ENCODE measurements at places on chromosomes 1 and 21.

GRCh38 chr1:1602304-1602967 is 2.5 kb upstream of the FNDC10 start:
- DNase-seq, result no peak

DNA sequence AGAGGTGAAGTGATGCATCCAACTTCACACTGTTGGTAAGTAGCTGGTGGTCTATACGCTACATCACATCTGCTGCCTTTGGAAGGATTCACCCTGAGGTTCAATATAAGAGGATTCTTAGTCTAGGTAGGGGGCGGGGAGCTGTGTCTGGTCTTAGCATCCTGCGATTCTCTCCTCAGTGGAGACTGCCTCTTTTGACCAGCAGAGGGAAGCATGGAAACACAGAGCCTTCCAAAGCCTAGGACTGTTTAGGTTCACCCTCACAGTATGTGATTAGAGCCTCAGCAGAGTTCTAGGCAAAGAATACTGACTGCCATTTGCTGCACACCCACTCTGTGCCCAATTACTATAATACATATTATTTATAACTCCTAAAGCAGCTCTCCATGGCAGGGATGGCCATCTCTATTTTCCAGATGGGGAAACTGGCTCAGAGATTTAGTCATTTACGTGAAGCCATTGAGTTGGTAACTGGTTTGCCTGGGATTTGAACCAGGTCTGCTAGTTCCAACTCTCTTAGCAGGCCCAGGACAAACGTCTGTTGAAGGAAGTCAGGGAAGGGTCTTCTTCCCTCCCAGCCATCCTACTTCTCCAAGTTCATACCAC is 28.9 kb upstream of the EFCAB14 start:
- DNase-seq, result peak; percentile 38

- DNase-seq, result no peak
Measured at GRCh38 chr1:158732524-158732923, 12.0 kb upstream of the OR6K3 start.

DNA sequence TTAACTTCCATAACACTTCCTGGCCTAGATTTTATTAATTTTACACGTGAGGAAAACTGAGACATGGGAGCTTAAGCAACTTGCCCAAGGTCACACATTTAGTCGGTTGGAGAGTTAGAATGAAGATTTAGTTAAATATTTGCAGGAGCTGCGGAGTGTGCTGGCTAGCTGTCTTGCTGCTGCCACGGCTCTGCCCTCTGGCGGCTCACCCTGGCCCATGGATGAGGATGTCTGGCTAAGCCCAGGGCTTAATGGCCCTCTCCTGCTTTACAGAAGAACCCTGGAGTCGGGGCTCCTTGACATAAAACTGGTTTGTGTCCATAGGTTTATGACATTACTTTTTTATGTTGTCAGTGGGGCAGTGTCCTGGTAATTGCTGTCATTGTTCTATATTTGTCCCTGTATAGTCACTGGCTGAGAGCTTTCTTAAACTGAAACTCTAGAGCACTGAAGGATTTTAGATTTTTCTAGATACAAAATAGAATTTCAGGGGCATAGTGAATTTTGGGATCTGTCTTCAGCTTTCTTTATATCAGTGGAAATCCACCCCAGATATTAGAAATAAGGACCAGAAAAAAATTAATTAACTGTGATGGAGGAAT is 88.9 kb upstream of the WLS start:
- DNase-seq, result peak; percentile 55

- DNase-seq, result no peak
Measured at GRCh38 chr1:2628933-2629626, 3.7 kb downstream of the MMEL1 start.

DNA sequence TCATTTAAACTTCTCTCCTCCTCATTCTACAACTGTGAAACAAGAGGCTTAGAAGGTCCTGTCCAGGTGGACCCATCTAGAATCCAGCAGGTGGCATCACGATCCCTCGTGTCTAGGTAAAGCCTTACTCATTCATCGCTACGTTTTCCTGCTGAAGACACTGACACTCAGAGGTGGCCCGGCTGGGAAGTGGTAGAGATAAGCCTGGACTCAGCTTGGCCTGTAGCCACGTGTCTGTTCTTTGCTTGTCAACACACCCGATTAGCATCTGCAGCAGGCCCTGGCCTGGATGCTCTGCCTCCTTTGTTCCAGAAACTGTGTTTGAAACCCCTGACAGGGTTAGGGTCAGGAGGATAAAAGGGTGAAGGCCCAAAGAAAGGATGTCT is 43.4 kb downstream of the PARP1 start:
- no peak for DNase-seq

DNA sequence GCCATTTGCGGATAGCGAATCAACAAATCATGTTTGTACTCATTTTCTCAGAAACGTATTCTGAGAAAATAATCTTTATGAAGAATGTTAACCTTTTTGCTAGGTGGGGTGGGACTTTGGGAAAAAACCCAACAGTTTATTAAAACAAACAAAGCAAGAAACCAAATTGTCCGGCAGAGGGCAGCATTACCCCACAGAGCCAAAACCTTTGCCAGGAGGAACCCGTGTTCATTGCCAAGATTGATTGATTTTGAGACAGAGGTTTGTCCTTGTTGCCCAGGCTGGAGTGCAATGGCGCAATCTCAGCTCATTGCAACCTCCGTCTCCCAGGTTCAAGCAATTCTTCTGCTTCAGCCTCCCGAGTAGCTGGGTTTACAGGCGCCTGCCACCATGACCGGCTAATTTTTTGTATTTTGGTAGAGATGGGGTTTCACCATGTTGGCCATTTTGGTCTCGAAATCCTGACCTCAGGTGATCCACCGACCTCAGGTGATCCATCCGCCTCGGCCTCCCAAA is 70.8 kb upstream of the RHOU start:
- peak; percentile 88 for DNase-seq

DNA sequence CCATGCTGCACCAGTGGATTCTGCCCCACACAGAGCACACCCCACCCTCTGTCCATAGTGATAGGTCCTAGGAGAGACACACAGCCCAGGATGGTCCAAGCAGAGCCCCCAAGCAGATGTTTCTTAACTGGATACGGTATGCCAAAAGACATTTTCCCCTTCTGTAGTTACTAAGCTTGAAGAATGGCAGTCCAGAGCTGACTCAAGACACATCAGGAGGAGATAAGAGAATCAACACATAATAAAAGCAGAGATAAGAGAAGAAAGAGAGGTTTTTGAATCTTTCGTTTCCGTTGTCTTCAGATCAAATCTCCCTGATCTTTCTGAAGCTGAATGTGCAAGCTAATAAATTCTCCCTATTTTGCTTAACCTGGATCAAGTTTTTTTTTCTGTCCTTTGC is 21.8 kb upstream of the CASQ2 start:
- DNase-seq, result no peak

DNA sequence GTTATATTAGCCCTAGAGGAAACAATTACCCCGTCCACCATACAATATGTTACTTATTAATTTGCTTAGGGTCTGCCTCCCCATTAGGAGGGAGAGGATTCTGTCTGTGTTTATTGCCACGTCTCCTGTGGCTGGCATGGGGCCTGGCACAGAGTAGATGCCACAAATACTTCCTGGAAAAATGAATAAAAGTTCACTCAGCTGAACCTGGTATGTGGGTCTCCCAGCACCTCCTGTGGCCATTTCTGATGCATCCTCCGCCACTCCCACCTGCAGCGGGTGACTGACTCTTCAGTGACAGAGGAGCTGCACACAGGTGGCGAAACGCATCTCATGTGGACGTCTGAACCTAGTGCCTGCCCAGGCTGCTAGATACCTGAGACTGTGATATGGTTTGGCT is 112.7 kb downstream of the CLIC6 start:
- DNase-seq, result no peak

DNA sequence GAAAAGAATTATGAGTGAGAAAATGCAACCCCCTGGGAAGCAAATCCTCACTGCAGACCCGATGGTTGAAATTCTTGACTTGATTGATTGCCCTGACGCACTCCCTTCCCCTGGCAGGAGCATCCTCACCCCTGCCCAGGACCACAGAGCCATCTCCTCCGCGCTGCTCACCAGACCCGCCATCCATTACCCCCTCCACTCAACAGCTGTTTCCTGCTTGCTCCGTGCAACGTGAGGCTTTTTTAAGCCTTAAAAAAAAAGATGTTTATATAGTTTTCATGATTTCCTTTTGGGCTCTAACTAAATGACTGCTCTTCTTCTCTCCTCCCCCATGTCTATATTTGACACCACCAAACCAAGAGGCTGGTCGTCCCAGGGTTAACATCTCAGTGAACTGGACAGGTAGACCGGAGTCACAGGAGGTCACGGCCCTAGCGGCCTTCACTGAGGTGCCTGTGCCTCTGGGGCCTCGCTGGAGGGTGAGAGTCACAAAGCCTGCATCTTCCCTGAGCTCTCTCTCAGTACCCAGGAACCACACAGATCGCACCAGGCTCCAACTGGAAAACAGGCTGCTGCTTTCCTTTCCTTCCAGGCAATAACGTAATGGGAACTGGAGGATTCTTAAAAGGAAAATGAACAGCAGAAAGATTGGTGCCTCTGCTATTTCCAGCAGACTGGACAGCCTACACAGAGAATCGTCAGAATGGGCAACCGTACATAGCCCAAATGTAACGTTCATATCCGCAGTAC is 49.8 kb downstream of the ZBTB18 start:
- no peak for DNase-seq

- no peak for DNase-seq
Measured at GRCh38 chr1:168098534-168099320, 38.0 kb downstream of the GPR161 start.

DNA sequence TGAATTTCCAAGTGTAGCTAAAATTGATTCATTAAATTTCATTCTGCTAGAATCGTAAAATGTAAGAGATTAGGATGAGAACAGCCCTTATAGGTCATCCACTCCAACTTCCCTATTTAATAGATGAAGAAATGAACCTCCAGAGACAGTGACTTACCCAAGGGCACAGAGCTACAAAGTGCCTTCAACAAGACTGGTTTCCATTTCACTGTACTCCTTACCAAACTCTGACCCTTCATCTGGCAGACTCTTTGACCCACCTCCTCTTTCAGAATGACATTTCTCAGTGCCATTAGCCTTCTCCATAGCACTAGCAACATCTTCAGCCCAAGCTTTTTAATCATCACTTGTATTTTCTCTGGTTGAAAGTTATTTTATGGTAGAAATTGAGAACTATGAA is 161.3 kb downstream of the NEK7 start:
- no peak for DNase-seq

- peak; percentile 34 for DNase-seq
Measured at GRCh38 chr1:235503403-235504121, 690 bp downstream of the B3GALNT2 start.

DNA sequence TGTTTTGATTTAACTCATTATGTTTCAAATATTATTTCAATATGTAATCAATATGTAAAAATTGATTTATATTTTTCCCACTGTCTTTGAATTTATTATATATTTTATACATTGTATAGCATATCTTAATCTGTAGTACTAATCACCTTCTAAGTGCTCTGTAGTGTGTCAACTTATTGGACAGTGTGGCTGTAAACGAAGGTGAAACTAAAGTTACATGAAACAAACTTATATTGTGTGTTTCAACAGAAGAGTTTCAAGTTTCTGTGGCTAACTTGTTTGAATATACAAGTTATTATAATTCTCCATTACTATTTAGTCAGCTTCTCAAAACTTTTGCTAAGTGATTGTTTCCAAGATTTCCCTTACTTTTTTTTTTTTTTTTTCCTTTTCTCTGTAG is 175.8 kb downstream of the DHRS3 start:
- no peak for DNase-seq

DNA sequence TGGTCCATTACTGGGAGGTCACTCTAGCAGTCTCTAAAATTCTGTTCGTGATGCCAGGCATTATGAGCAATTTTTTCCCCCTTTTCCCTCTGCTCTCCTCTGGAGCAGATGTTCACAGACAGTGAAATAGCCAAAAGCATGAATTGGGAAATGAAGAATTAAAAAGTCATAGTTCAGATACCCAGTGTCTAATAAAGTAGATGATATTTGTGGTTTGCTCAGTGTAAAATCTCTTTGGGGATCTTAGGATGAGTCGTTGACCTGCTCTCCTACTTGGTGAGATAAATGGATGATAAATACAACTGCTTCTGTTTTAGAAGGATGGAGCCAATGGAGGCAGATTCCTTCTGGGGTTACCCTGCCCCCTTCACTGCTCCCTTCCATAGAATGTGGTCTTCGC is 56.3 kb downstream of the KIAA0040 start:
- no peak for DNase-seq

GRCh38 chr1:160168609-160169369 is 17.4 kb downstream of the ATP1A4 start:
- DNase-seq, result no peak

DNA sequence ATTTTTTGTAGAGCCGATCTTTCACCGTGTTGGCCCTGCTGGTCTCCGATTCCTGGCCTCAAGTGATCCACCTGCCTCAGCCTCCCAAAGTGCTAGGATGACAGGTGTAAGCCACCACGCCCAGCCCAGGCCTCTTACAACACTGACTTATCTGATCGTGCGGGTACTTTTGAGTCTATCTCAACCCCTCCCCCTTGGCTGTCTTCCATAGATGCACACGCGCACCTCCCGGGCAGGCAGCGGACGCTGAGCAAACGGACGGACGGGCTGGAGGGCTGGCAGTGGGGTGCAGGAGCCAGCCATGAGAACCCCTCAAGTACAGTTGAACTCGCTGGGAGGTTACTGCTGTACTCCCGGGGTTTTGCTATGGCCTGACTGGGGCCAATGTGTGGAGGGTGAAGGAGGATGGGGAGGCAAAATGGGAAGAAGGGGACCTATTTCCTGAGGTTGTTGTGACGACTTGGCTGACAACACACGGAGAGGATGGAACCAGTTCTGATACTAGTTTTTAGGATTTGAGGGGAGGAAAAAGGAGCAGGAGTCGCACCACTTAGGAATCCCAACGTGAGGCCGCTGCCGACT is 959 bp downstream of the CD58 start:
- no peak for DNase-seq

DNA sequence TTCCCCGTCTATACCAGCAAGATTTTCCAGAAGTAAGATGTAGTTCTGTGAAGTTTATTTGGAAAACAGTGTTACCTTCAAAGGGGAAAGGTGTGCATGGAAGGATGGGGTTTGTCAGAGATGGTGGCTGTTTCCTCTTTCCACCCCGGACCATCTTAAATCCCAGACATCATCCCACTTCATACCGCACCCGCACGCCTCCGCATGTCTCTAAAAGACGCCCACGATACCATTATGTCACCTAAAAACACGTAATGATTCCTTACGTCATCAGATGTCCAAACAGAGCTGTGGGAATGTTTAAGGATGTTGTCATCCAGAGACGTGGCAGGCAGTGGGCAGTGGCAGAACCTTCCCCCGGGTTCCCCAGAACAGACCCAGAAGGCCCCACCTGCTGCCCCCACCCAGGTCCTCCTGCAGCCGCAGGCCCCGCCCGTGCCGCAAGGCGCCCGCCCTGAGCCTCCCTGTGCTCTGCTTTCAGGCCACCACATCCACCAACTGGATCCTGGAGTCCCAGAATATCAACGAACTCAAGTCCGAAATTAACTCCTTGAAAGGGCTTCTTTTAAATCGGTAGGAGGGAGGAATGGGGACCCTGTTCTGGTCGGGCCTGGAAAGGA is 152.2 kb downstream of the PEX14 start:
- DNase-seq, result no peak

GRCh38 chr1:108079440-108080025 is 114.6 kb upstream of the VAV3 start:
- DNase-seq, result no peak

- peak; percentile 50 for DNase-seq
Measured at GRCh38 chr1:242017580-242018233, 18.8 kb upstream of the MAP1LC3C start.

All from neural crest cell (in vitro differentiated cells).